ENCODE measurements at places on chromosomes 7 and 10. TPM values are rescaled to one million over a fixed set of nuclear protein-coding genes. Genes with fewer than 3 reads are reported as not detected.

Gene LUC7L2
- 35.9 TPM for polyA plus RNA-seq

Gene VENTX
- 0.19 TPM for polyA plus RNA-seq

Gene MACC1
- 75.0 TPM for polyA plus RNA-seq

Gene AOAH
- polyA plus RNA-seq: 2.9 TPM

Gene EIF3B
- polyA plus RNA-seq: 53.9 TPM

Gene PEX1
- 9.2 TPM for polyA plus RNA-seq

Gene ZNF467
- polyA plus RNA-seq: 0.67 TPM

Gene GPRIN2
- polyA plus RNA-seq: 13.9 TPM

Gene INTS15
- 16.2 TPM for polyA plus RNA-seq

Data from small intestine (tissue), 16 donors.